ENCODE measurements at places on chromosomes 7 and 10. TPM values are rescaled to one million over a fixed set of nuclear protein-coding genes. Genes with fewer than 3 reads are reported as not detected.

CRHR2 gene
- total RNA-seq = not detected

ARL3 gene
- total RNA-seq = 15.3 TPM

CPA5 gene
- total RNA-seq = not detected

PLEKHS1 gene
- total RNA-seq = 0.09 TPM

BAMBI gene
- 13.1 TPM for total RNA-seq

PNLIP gene
- total RNA-seq = not detected

JAZF1 gene
- 5.5 TPM for total RNA-seq

TMEM130 gene
- 0.26 TPM for total RNA-seq

OR13A1 gene
- total RNA-seq = not detected

SH2D4B gene
- 0.03 TPM for total RNA-seq

PPP1R17 gene
- not detected for total RNA-seq

PTEN gene
- 37.4 TPM for total RNA-seq

SFTPA2 gene
- not detected for total RNA-seq

GSTO2 gene
- total RNA-seq = 2.3 TPM

LRRC4 gene
- total RNA-seq = not detected

STEAP1 gene
- total RNA-seq = 16.0 TPM

CALML3 gene
- not detected for total RNA-seq

INA gene
- total RNA-seq = 31.4 TPM

IDE gene
- 24.0 TPM for total RNA-seq

ADRB1 gene
- 0.84 TPM for total RNA-seq

TRIM8 gene
- 44.8 TPM for total RNA-seq

DDIT4 gene
- total RNA-seq = 239 TPM

TSPAN33 gene
- total RNA-seq = 6.0 TPM

CRPPA gene
- total RNA-seq = 0.57 TPM

GRM3 gene
- not detected for total RNA-seq

ALOX5 gene
- 0.24 TPM for total RNA-seq

LHFPL3 gene
- total RNA-seq = not detected

VKORC1L1 gene
- total RNA-seq = 32.7 TPM
